ENCODE measurements at places on chromosomes 2 and 18. TPM values are rescaled to one million over a fixed set of nuclear protein-coding genes. Genes with fewer than 3 reads are reported as not detected.

The TCF4 gene
- 8.7 TPM for total RNA-seq

DNA sequence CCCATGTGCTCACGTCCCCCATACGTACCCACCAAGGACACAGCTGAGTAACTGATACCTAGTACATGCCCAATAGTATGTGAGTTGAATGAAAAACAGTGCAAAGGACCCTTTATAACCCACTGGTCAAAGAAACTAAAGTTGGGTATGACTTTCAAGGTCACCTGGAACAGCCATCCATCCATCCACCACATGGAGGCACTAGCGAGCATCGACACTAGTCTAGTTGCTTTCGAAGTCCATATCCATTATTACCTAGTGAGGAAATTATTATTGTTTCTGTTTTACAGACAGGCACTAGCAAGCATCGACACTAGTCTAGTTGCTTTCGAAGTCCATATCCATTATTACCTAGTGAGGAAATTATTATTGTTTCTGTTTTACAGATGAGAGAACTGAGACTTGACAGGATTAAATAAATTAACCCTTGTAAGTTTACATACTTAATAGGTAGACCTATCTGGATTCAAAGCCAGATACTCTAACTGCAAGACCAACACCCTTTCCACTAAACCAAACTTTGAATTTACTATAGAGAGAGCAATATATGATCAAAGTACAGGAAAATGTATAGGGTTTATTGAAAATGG lies 233.7 kb downstream of the METTL4 start:
- DNase-seq = no peak

- no peak for DNase-seq
Measured at GRCh38 chr2:21372654-21373053, 248.9 kb downstream of the TDRD15 start.

GRCh38 chr2:15385184-15385583 lies 175.9 kb downstream of the NBAS start:
- no peak for DNase-seq

- no peak for DNase-seq
Measured at GRCh38 chr2:147663962-147664361, 180.9 kb upstream of the ACVR2A start.

DNA sequence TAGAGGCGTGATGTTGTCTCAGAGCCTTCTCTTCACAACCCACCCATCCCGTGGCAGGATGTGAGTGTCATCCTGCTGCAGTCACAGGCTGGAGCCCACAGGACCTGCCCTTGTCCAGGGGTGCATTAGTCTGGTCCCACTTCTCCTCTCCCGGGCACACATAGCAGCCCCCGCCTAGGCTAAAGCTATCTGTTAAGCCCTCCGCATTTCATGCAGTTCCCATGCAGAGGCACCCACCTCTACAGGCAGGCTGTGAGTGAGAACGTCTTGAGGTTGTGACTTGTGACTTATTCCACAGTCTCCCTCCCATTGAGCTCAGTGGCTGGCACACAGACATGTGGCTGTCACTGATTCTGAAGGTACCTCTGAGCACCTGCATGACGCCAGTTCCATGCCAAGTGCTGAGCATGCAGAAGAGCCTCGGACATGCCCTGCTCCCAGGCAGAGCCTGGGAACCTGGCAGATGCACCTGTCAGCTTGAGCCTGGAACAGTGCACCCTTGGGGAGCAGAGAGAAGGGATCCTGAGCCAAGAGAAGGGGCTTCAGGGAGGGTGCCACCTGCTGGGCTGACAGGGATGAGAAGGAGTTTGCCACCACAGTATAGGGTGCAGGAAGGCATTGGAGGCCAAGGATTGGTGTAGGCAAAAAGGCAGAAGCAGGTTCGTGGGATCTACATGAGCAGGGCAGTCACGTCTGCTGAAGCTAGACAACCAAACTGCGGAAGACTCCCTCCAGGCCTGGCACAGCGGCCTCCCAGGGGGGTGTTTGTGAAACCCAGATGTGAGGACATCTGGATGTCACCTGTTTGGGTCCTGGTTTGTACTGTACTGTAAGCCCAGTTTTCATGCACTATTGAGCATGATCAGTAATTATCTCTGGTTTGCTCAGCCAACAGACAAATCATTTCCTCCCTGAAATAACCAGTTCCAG lies 213.6 kb downstream of the GLI2 start:
- DNase-seq = no peak

- DNase-seq = no peak
Measured at GRCh38 chr18:8777846-8778245, 72.5 kb downstream of the MTCL1 start.

DNA sequence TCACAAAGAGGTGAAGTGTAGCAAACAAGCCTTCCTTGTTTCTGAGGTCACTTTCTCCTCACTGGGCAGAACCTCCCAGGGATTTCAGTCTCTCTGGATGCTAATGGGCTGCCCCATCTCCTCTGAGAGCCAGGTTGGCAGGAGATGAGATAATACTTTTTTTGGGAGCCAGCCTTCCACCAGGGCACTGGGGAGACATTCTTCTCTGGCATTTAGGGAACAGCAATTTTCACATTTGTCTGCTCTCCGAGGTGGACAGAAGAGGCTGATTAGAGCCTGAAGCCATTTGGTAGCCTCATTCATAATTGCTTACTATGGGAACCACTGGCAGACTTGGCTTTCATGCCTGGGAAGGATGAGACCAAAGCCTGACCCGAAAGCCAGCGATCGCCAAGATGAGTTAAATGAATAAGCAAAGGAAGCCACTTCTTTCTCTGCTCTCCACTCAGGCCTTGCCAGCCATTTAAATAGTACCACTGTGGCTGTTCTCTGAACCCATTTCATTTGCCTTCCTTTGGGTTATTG lies 70.1 kb downstream of the NRP2 start:
- DNase-seq = no peak

GRCh38 chr2:240500561-240501423 lies 57.0 kb downstream of the ANKMY1 start:
- peak; percentile 39 for DNase-seq

DNA sequence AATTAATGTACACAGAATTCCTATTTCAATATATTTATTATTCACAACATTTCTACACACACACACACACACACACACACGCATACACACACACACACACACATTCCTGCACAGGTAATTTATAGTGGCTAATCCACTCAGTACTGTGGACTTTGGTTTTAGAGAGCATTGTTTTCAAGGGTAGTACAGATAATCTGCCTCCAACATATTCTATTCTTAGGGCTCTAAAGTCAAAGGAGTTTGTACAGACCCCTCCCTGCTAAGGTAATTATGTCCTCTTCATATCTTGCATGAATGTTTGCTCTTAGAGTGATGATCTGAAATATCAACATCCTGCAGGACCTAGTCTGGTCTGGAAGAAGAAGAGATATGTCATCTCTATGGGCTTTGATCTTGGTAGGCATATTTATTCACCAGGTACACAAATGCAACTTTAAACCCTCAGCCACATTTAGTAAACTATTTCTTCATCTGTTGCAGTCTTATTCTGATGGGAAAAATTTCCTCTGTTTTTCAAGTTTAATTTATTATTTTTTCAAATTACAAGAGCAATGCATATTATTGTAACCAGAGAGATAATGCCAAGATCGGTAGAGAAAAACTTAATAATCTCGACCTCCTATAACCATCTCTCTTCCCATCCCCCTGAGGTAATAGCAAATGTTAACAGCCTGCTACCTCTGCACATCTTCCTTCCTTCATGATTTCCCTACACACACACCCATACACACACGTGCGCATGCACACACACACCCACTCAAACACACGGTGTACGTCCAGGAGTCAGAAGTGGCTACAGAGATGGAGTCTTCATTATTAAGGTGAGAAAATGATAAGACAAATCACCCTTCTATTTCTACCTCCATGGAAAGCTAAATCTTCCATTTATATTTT lies 18.3 kb upstream of the POLE4 start:
- no peak for DNase-seq

The MAPRE3 gene
- 16.6 TPM for total RNA-seq

The RPIA gene
- total RNA-seq = 2.9 TPM

DNA sequence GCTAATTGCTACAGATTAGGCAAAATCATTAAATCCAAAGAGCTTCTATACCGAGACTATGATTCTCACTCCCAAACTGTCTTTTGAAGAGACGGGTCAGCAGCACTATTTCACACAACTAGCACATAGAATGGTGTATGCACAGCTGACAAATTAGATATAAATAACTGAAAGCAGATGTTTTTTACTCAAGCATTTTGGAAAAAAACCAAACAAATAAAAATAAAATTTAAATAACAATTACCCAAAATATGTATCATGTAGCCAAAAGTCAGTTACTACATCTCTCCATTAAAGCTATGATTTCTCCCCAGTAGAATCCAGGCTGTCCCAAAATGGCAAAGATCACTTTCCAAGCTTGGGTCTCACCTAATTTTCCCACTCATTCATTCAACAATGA lies 107.9 kb downstream of the TMEM163 start:
- DNase-seq = no peak

The PPM1G gene
- 23.3 TPM for total RNA-seq

The DSG3 gene
- total RNA-seq = not detected

DNA sequence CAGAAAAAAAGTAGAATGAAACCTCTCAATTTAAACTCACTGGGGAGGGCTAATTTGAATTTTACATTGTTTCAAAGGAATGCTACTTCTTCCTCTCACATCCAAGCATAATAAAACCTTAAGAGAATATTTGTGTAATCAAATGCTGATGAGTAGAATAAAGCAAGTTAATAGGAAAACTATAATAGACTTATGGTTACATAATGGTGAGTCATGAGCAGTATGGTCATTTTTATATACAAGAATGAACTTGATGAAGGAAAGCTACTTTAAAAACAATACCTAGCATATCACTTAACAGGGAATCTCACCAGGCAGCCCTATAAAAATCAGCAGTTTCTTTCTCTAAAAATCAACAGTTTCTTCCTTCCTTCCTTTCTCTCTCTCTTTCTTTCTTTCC lies 80.3 kb downstream of the VSNL1 start:
- DNase-seq = no peak

- DNase-seq = no peak
Measured at GRCh38 chr2:1306014-1306686, 107.1 kb upstream of the TPO start.

The STEAP3 gene
- 120 TPM for total RNA-seq

DNA sequence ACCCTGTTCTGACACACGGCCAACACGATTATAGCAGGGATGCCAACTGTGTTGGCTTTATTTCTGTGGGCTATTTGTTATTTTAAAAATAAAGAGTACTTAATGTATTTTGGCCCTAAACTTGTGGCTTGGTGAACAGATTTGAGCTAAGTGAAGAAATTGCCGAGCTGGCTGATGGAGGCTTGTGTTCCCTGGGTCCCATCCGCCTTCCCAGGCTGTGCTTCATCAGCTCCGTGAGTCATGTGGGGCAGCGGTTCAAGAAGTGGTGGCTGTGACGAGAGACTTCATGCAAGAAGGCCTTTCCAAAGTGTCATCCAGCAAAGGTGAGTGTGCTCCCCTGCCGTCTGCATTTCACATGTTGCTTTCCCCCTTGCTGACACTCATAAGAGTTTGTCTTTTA lies 73.6 kb upstream of the NCK2 start:
- DNase-seq = no peak

DNA sequence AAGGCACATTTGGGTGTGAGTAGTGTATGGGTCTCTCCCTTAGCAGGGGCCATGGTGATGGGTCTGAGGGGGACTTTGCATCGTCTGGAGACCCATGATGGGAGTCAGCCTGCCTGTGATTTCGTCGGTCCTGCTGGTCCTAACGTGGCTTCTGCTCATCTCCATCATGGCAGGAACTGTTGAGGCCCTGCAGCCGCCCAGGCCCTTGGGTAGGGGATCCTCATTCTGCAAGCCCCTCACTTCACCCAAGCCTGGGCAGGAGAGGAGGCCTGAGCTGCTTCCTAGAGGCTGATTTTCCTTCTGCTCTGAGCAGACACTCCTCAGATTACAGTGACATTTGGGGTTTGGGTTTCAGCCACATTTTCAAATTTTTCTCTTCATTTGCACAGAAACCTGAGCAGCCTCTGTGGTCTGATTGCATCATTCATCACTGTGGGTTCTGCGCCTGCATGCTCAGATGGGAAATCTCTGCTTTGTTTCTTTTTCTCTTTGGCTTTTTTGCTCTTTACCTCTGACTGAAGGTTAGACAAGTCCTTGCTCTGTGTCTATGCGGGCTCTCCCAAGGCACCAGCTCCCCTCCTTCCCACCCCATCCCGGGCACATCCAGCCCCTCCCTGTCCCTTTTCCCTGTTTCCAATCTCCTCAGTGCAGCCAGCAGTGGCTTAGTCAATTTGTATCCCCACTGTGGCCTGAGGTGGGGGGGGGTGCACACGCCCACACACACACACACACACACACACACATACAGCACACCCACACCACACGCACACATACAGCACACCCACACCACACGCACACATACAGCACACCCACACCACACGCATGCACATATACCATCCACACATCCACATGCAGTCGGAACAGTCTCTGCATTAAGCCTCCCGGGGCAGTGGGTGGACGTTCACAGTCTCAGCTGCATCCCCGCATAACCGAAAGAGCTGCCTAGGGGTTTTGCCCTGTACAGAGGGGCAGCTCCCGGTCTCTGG lies 305.4 kb upstream of the HS6ST1 start:
- no peak for DNase-seq

DNA sequence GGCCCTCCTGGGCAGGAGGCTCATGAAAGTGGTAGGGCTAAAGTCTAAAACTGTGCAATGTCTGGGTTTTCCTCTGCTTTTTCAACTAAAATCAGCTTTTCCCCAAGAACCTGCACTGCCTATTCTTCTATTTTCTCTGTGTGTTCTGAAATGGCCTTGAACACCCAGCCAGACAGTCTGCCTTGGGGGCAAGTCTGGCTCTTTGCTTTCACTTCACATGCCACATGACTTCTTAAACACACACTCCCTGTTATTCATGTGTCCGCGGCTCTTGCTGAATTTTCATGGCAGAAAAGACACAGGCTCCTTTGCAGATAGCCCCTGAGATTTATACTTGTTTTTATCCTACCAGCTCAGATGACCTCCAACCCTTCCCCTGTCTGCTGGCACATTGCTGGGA lies 10.6 kb upstream of the RPIA start:
- DNase-seq = no peak

The HOXD13 gene
- not detected for total RNA-seq

DNA sequence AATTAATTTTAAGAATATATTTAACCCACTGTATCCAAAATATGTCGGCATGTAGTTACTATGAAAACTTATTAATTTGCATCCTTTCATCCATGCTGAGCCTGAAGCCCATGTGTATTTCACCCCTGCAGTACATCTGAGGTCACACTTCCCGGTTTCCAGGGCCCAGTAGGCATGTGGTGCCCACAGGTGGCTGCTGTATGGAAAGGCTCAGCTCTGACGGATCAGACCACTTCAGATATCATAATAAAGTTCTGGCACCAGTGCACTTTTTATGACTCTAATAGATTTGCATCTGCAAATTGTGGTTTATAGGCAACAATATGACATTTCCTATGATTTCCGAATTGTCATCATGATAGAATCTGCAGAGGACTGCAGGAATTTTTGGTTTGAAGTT lies 22.5 kb downstream of the SH3RF3 start:
- DNase-seq = no peak

GRCh38 chr2:85378257-85378656 lies 23.7 kb downstream of the ELMOD3 start:
- DNase-seq = no peak

DNA sequence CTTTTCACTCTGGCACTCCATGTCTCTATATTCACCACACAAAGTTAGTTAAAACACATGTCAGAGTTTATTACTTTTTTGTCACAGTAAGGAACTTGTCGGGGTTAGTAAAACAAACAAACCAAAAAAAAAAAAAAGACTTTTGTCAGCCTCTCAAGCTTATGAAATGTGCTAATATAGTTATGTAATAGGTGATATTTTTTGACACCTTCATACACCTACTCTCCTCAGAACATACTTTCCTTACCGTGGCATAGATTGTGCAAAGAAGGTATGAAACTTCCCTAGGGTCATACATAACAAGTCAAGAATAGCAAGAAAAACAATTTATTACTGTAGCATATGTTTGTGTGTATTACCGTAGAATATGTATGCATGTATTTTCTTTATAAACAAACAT lies 633.3 kb downstream of the CNTNAP5 start:
- DNase-seq = no peak

All from left lobe of liver (tissue), 2 donors.